ENCODE measurements at places on chromosomes 5 and 9.

- DNase-seq, result no peak
Measured at GRCh38 chr9:73152953-73153352, 1.3 kb downstream of the ANXA1 start.

DNA sequence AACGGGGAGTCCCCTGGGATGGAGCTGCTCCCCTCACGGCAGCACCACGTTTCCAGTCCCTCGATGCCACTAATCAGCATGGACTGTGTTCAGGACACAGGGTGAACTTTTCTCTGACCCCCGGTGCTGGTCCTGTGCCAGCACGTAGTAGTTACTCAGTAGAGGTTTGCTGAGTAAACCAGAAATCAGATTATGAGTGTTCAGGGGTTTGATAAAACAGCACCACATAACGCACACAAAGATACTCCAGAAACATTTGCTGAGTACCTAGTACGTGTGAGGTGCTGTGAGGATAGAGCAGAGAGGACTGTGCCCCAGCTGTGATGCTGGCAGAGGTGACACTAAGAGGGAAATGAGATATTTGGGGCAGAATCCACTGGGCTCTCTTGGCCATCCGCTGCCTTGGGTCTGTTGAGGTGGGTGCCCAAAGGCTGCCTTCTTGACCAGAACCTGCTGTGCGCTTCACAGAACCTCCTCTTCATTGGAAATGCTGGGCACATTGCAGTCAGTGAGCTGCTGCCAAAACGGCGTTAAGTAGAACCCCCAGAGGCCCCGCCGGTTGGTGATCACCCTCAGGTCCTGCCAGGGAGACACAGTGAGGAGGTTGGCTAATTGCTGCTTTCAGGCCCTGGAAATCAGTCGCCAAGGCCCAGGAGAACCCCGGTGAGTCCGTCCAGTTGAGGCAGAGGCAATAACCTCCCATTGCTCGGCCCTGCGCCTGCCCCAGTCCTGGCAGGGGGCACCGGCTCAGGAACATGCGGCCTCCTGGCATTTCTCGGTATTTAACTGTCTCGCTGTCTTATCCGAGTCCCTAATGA, 49.4 kb downstream of the NEURL1B start:
- DNase-seq, result no peak

GRCh38 chr5:2631758-2632157, 119.7 kb downstream of the IRX2 start:
- DNase-seq, result no peak

DNA sequence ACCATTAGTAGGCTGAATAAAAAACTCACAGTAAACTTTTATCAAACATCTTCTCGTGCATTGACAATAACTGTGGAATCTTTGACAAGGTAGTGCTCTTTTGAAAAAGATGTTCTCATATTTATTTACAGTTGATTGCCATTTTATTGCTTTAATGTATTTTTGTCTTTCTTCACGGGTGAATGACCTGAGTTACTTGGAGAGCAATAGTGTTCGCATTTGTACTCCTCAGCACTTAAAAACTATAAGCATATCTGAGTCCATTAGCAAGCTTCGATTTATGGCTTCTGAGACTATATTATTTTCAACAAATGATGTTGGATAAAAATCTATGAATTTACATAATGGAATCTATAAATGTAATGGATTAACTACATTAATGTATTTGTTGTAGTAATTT, 1012.3 kb downstream of the CDH9 start:
- no peak for DNase-seq

DNA sequence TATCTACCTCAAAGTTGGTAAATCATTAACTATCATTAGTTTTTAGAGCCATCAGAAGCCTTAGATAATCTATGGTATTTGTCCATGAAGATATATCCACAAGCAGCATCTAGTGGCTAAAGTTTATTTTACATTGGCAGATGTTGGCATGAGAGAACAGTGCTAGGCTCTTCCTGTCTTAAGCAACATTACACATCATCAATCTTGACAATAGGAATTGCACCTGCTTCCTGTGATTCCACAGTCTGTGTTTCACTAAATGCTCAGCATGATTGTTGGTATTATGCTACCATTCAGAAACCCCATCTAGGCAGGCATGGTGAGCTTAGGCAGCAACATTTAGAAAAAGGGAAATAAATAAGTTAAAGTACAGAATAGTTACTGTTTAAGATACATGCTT, 246.6 kb downstream of the SLCO4C1 start:
- peak; percentile 91 for DNase-seq

DNA sequence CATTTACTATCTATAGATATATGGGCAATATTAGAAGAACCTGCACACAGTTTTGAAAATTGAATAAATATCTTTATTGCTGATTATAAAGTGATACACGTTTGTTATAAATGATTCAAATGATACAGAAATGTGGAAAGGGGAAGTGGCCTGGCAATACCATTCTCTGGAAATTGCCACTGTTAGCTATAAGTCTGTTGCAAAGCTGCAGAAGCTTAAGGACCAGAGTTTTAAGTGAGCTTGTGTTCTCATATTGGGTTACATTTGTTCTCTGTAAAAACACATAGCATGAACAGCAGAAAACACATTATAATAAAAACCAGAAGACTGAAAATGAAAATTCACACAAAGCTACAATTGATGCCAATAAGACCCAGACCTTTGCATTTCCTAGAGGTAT, 59.6 kb downstream of the RASGRF2 start:
- no peak for DNase-seq

DNA sequence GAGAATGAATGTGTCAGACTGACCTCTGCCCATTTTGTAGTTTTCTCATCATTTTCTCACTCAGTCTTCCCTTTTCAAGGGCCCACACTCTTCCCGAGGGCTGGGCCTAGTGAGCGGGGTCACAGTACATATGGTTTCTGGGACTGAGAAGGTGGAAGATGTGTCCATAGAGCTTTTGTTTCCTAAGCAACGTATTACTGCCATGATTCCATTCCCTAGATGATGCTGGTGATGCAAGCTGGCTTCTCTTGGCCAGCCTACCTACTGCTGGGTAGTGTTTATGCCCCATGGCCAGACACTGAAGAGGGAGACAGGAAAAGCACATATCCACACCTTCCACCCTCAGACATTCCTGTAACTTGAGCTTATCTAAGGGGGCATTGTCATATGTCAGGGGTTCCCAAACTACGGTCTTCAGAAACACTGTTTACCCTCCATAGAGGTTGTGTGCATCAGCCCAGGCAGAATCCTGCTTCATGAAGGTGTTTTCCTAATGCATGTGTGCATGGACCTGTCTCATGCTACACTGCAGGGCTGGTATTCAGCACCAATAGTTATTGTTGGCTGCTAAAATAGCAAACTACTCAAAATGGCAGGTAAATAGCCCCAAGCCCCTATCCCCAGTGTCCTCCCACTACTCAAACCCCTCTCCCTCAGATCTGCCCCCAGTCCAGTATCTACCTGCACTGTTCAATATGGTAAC, 9.5 kb downstream of the IRF1 start:
- DNase-seq, result no peak

DNA sequence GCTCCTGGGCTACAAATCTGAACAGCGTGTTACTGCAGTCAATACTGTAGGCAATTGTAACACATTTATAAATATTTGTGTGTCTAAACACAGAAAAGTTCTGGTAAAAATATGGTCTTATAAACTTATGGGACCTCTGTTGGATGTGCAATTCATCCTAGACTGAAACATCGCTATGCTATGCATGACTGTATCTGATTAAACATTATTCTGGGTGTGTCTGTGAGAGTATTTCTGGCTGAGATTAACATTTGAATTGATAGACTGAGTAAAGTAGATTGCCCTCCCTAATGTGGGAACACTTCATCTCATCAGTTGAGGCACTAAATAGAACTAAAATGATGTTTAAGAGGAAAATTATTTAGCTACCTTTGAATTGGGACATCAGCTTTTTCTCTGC, 24.3 kb upstream of the PRDM9 start:
- DNase-seq, result no peak

DNA sequence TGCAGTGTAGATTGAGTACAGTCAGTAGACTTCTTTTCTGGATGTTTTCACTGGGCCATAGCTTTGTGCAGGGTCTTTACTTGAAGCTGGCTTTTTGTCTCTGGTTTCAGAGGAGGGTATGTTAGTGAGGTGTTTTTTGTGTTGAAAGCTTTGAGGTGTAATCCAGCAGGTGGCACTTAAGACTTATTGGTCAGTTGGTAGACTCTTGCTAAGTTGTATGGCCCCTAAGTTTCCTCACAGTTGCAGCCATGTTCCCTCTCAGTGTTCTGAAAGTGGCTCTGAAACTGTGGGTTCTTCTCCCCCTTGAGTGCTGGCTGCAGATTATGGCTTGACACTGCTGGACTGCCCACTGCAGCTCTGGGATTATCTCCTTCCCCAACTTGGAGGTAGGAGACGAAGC, 55.7 kb upstream of the SLC44A1 start:
- DNase-seq, result no peak

DNA sequence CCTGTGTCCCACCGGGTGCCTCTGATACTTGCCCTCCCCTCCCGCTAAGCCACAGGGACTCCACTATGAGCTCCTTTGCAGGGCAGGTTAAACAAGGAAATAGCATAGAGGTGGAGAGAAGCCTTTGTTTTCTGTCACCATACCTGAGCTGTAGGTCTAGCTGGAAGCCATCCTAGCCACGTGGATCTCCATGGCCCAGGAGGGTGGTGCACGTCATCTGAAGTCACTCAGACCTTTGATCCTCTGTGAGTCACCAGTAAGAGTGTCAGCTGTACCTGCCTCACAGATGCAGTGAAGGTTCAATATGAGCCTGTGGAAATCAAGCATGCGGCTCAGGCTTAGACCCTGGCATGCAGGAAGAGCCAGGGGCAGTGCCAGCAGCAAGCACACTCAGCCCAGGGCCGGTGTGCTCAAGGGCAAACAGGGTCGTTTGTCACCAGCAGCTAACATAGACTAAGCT, 55.1 kb downstream of the ASS1 start:
- no peak for DNase-seq

DNA sequence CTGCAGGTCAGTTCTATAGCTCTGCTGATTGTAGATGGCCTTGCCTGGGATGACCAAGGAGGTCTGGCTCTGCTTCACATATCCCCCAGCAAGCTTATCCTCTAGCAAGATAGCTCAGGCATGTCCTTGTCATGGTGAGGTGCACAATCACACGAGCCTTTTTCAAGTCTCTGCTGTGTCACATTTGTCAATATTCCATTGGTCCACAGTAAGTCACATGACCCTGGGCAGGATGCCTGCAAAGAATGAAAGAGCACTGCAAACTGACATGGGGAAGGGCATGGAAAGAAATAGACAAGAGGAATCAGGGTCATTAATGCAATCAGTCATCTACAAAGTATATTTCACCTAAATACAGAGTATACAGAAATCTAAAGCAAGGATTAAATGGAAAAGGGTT, 142.0 kb downstream of the RORB start:
- DNase-seq, result no peak

GRCh38 chr9:129939431-129939830, 103.6 kb downstream of the FNBP1 start:
- DNase-seq, result no peak

DNA sequence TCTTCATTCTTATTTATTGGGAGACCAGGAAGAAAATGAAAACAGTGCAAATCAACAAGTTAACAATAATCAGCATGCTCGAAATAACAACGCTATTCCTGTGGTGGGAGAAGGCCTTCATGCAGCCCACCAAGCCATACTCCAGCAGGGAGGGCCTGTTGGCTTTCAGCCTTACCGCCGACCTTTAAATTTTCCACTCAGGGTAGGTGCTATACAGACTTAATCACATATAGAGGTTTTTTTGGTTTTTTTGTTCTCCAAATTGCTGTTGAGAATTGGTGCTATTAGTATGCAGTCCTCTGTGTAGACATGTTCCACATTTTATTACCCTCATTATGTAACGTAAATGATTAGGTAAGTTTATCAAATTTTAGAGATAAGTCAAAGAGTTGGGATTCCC, 30.3 kb upstream of the ROPN1L start:
- DNase-seq, result no peak

GRCh38 chr9:93730648-93731047, 154.3 kb downstream of the PHF2 start:
- DNase-seq, result no peak

GRCh38 chr5:160452036-160452435, 30.4 kb downstream of the PTTG1 start:
- no peak for DNase-seq

DNA sequence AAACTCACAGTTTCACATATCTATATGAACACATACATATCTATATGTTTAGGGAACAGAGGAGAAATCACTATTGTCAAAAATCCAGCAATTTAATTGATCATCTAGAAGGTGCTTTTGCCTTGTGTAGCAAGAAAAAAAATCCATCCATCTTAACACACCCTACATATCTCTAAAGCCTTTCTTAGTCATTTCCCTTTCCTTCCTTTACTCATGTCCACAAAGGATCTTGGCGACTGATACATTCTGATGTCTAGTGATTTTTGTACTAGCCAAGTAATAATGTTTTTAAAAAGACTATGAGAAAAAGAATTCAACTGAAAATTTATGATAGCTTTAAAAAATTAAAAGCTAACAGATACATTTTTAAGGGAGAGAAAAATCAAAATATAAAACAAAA, 22.5 kb downstream of the ZDHHC21 start:
- no peak for DNase-seq

GRCh38 chr9:100058699-100059579, 39.9 kb downstream of the ERP44 start:
- DNase-seq, result no peak

DNA sequence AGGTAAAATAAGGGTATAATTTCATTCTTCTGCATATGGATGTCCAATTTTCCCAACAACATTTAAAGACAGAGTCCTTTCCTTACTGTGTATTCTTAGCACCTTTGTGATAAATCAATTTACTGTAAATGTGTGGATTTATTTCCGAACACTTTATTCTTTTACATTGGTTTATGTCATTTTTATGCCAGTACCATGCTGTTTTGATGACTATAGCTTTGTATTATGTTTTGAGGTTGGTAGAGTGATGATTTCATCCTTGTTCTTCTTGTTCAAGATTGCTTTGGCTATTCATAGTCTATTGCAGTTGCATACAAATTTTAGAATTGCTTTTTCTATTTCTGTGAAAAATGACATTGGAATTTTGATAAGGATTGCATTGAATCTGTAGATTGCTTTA, 53.4 kb upstream of the CCDC152 start:
- no peak for DNase-seq

GRCh38 chr5:64665243-64665642, 25.1 kb upstream of the SHISAL2B start:
- DNase-seq, result no peak

- DNase-seq, result no peak
Measured at GRCh38 chr5:118007262-118007661, 981.1 kb downstream of the DTWD2 start.

DNA sequence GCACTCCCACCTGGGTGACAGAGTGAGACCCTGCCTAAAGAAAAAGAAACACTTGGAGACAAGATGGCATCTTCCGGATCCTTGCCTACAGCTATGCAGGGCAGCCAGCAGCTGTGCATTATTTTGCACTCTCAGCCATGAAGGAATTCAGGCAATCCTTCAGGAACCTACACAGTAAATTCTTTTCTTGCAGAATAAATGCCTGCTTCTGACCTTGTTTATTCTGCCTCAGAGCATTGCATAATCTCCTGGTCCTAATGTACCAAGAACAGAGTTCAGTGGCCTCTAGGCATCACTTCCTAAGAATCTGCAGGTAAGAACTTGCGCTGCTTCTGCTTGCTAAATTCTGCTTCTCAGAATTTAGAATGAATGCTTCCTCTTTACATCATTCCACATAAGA, 16.8 kb downstream of the GLDC start:
- no peak for DNase-seq

GRCh38 chr5:79318935-79319614, 83.1 kb downstream of the JMY start:
- DNase-seq, result no peak
